Activated naive CD4-positive, alpha-beta T cell treated with anti-CD3 and anti-CD28 coated beads, Interleukin-2, amount 50 U/mL, for 72 hours (primary cell): ENCODE measurements at places on chromosomes 12 and 14. TPM values are rescaled to one million over a fixed set of nuclear protein-coding genes. Genes with fewer than 3 reads are reported as not detected.
A peak's percentile ranks its signal among the peaks of the same experiment; 100 is the strongest.

DNA sequence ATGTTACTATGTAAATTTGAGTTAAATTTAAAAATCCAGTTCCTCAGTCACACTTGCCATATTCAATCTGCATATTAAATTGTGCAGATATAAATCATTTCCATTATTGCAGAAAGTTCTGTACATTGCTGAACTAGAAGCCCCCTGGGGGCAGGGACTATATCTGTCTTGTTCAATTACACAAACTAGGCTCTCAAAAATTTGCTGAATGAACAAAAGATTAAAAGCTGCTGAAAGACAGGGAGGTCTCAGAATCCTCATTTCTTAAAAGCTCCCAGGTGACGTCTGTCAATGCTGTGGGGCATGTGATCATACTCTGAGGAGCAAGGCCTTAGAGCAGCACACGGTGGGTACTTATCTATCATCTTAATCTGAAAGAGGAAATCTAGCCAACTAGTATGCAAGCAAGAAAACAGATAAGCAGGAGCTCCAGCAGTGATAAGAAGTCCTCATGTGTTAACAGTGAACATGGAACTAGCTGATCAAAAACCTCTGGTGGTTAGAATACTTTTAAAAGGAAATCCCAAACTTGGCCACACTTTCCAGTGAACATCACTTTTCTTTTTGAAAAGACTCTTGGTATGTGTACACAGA lies 60.5 kb downstream of the APPL2 start:
- no peak for DNase-seq

GRCh38 chr14:59819446-59820088 lies 51.0 kb downstream of the RTN1 start:
- no peak for DNase-seq

DNA sequence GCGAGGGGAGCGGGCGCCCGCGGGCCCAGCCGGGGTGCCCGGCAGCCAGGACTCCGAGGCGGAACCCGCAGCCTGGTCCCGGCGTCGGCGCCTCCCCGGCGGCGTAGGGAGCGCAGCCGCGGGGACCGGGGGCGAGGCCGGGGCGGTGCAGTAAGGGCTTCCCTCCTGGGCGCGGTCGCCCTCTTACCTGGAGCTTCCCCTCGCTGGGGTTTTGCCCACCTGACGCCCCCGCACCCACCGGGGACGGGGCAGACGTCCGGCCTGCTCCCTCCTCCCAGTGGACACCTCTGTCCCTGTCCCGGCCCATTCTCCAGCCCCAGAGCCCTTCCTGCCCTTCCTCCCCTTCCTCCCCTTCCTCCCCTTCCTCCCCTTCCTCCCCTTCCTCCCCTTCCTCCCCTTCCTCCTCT lies 413 bp upstream of the TUBA1C start:
- peak; percentile 64 for DNase-seq

DNA sequence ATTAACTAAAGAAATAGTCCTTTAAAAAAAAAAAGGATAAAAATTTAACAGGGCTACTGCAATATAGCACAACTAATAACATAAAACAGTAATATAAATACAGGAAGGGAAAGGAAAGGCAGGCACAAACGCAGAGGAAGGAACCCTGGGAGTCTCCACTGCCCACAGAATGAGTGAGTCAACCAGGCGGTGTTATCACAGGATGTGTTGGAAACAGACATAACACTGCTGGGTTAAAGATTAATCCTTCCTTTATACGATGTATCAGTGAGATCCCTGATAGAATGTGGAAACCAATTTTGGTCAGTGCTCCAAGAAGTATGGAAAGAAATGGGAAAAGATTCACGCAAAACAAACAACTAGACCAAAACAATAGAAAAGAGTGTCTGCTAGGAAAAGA lies 47.9 kb downstream of the FGD6 start:
- no peak for DNase-seq

- DNase-seq: no peak
These were observed 236.0 kb downstream of the ETNK1 start for GRCh38 chr12:22860926-22861325.

FAM181A gene
- total RNA-seq: not detected

NGB gene
- not detected for total RNA-seq

- no peak for DNase-seq
These were observed 16.3 kb downstream of the TRHDE start for GRCh38 chr12:72288436-72288835.

TMEM19 gene
- 13.7 TPM for total RNA-seq

GRCh38 chr12:20711846-20712245 lies 16.7 kb downstream of the SLCO1C1 start:
- DNase-seq: no peak

DNA sequence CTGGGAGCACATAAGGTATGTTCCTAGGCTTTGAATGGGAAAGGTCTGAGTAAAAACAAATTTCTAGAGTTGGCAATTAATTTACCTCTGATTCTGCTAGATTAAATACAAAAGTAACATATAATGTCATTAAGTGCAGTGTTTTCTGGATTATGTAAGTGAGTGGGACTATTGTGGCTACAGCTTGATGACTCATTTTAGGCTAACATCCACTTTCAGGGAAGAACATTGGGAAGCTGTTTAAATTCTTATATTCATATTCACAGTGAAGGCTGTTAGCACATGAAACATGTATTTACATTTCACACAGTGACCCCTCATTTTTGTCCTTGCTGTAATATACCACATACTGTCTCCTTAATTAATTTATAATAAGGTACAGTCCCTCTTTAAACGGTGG lies 13.2 kb upstream of the BMAL2 start:
- no peak for DNase-seq

GRCh38 chr14:23486036-23486435 lies 16.5 kb downstream of the NGDN start:
- no peak for DNase-seq

GRCh38 chr12:15208871-15209656 lies 12.2 kb downstream of the RERG start:
- no peak for DNase-seq

NCAPD2 gene
- 208 TPM for total RNA-seq

TXNRD1 gene
- 160 TPM for total RNA-seq

DNA sequence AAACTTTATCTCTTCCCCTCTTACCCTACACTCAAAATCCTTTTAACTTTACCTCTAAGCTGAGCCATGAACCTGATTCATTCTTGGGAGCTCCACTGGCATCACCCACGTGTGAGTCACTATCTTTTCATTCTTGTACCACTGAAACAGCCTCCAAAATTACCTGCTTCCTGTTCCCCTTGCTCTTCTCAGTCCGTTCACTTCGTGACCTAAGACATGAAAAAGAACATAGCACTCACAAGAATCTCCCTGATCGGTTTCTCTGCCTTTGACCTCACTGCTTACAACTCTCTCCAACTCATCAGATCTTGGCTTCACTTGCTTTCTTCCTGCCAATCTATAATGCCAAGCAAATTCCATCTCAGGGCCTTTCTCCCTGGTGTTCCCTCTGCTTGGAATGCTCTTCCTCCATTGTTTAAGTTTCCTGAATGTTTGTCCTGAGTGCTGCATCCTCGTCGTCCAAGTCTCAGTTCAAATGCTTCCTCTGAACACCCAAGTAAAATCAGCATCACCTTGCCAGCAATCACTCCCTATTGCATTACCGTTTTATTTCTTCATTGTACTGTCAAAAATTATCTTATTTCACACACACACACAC lies 9.2 kb downstream of the GLIPR1 start:
- peak; percentile 24 for DNase-seq

- DNase-seq: peak; percentile 55
These were observed at the start of gene DNAJC22 for GRCh38 chr12:49346659-49347310. TSS of gene DNAJC22 (plus strand) at chr12:49346888. CDS start at chr12:49348873, 1,985 bp downstream.

BEST3 gene
- not detected for total RNA-seq

- no peak for DNase-seq
These were observed 377 bp upstream of the BCL7A start for GRCh38 chr12:122021193-122021821.

DNA sequence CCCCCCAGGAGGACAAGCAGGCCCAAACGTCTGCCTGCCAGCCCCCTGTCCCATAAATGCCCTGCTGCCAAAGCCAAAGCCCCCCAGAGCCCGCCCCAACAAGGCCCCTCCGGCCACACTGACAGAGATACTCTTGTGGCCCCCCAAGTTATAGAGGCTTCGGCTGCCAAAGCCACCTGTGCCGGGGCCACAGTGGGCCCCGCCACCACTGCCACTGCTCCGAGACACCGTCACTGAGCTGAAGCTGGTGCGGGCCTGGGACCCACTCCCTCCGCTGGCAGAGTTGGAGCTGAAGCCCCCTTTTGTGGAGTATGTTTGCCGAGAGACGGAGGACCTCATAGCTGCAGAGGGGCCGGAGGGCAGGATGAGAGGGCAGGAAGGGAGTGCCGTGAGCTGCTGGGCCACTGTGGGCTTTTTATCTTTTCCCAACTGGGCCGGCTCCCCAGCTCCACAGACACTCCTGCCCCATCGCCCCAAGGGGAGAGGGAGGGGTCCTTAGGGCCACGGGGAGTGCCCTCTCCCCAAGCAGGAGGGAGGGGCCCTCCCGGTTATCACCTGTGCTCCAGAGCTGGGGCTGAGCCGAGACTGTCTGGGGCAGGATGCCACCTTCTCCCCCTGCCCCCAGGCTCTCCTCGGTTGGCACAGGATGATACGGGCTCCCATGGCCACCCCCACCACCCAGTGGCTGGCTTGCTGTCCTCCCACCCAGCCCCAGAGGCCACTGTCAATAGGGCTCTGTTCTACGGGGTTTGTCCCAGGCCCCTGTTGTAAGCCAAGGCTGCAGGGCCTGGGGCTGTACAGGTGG lies at the start of gene KRT79:
Gene KRT79 (minus strand): TSS at position 390 of the 805 bp plus-strand sequence. CDS start 51 bp downstream, at position 339.
- DNase-seq: no peak

DNA sequence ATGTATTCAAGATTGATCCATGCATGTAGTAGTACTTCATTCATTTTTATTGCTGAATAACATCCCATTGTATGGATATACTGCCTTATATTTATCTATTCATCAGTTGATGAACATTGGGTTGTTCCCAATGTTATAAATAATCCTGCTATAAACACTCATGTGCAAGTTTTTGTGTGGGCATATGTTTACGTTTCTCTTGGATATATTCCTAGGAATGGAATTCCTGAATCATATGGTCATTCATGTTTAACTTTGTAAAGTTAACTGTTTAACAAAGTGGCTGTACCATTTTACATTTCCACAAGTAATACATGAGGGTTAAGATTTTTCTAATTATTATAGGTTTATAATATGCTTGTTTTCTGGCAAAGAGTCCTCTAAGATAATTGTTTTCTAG lies 1568.2 kb upstream of the SEL1L start:
- no peak for DNase-seq

- no peak for DNase-seq
These were observed 146.3 kb upstream of the CNOT2 start for GRCh38 chr12:70096759-70097410.
